ENCODE measurements at places on chromosomes 1 and 21.

DNA sequence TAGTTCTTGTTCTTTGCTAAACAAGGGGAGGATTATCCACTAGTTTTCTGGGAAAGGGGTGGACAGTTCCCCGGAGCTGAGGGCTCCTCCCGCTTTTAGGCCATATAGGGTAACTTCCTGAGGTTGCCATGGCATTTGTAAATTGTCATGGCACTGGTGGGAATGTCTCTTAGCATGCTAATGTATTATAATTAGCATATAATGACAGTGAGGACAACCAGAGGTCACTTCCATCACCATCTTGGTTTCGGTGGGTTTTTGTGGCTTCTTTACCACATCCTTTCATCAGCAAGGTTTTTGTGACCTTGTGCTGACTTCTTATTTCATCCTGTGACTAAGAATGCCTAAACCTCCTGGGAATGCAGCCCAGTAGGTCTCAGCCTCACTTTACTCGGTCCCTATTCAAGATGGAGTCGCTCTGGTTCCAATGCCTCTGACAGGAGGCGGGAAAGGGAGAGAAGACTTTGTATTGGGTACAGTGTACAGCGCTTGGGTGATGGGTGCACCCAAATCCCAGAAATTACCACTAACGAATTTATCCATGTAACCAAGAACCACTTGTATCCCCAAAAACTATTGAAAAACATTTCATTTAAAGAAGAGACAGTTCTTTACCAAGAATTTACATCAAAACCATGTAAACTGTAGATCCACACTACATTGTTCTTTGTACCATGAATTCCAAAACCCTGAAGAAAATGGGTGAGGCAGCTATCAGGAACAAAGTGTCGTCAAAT, 8.7 kb upstream of the SLC2A5 start:
- no peak for DNase-seq

- no peak for DNase-seq
These were observed 633.2 kb upstream of the NEGR1 start for GRCh38 chr1:72915581-72915980.

DNA sequence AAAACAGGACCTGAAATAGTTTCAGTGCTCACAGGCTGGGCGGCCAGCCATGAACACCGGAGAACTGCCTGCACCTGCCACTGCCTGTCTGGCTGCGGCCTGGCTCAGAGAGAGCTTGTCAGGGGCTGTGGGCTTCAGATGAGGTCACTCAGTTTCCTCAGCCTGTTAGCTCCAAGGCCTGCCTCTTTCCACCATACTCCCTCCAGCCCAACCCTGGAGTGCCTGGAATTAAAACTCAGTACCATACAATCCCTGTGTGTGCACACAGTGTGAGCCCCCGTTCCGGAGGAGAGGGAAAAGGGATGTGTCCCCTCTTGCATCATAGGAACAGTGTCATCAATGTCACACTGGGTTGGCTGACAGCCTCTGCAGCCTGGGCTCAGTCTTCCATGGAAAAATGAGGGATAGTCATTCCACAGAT, 16.2 kb downstream of the CACNA1S start:
- no peak for DNase-seq

DNA sequence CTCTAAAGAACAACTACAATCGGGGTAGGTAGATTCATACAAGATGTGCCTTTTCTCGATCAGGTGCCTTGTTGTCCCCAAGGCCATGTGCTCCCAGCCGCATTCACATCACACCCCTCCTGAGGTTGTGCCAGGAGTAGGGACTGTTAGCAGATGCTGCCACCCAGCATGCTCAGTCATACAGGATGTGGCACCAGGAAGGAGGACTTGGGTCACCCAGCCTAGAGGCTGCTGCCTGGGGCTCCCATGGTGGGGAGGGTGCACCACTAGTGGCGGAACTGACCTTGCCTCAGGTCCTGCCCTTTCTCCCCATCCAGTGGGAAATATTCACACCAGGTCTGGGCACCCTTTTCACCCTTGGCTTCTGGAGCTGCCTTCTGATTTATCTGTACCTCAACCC, 8.3 kb downstream of the TEX35 start:
- no peak for DNase-seq

- peak; percentile 54 for DNase-seq
These were observed 31.4 kb upstream of the C1orf185 start for GRCh38 chr1:51070640-51071039.

GRCh38 chr1:187474336-187474735, 645.6 kb downstream of the PLA2G4A start:
- DNase-seq, result no peak

- DNase-seq, result peak; percentile 22
These were observed 1.1 kb downstream of the BSDC1 start for GRCh38 chr1:32393136-32393535.

- DNase-seq, result no peak
These were observed 72.6 kb downstream of the TENT5C start for GRCh38 chr1:117678246-117678977.

GRCh38 chr1:78147031-78147430, 101.3 kb downstream of the GIPC2 start:
- no peak for DNase-seq

GRCh38 chr1:235077571-235078479, 50.8 kb downstream of the TOMM20 start:
- no peak for DNase-seq

DNA sequence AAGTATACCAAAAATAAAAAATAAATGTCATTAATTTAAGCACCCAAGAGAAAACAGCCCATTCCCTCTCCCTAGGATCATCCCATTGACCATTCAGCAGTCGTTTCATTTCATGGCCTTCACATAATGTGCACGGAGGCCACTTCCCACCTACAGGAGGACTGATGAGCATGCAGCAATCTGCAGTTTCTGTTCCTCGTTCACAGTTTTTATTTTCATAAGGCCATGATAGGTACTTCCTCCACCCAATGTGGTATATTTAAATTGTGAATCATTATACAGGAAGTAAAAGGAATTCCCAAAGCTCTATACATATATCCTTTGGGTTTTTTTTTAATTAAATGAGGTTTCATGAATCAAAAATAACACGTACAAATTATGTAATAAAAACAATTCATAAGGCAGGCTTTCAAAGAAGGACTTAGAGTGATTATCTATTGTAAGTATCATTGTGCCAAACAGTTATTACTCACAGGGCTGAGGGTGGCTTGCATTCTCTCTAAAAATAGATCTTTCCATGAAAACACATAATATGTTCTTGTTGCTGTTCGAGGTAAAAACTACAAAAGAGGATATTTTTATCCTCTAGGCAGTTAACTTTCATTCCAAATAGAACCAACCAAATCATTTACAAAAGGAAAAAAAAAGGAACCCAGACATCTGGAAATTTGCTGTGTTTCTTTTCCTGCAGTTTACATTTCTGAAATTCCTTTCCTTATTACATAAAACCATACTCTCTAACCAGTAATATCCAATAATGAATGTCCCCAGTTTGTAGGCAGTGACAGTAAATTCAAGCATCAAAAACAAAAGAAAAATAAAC, 27.5 kb upstream of the SLC44A3 start:
- peak; percentile 28 for DNase-seq

- no peak for DNase-seq
These were observed 80.9 kb upstream of the DPYD start for GRCh38 chr1:98001764-98002163.

DNA sequence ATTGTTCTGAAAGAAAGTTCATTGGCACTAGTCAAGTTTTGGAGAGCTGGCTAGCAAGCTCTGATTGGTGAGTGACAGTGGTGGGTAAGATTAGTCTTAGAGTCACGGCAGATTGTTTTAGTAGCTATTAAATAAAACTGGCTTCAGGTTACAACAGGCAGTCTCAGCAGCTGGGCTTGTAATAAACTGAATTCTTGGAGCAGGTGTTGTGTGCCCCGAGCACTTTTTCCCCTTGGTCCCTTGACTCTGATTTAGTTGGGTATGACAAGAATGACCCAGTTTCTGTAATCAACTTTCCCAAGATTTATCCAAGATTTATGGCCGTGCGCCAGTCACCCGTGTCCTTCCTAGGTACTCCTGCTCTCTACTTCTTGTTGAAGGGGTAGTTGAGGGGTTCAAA, 40.2 kb downstream of the TBCE start:
- DNase-seq, result no peak

DNA sequence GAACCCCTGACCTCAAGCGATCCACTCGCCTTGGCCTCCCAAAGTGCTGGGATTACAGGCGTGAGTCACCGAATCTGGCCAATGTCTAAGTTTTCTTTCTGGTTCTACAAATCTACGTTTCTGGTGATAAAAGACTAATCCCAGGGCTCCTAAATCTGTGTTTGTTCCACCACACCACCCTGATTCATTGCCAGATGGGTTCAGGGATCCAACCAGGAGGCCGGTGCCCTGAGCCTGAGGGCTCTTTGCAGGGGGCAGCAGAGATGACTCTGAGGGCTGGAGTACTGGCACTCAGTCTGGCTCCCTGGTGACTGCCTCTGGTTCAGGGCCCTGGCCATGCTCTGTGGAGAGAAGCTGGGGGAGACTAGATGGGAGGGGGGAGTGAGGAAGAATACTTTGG, 10.5 kb upstream of the OPRD1 start:
- no peak for DNase-seq

DNA sequence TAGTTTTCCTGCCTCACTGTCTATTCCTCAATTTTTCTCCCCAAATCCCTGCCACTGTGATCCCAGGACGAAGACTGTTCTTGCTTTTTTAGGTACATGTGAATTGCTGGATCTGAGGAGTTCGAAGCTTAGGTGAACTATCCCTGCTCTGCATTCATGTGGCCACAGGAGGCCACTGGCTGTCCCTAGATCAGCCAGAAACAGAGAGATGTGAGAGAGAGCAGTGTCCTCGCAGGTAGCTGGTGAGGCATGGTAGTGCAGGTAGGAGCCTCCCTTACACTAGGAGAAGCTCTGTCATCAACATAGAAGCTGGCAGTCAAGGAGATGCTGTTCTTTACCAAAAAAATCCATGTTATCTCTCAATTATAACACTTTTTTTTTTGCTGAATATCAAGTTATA, 71.5 kb downstream of the USP24 start:
- DNase-seq, result no peak

DNA sequence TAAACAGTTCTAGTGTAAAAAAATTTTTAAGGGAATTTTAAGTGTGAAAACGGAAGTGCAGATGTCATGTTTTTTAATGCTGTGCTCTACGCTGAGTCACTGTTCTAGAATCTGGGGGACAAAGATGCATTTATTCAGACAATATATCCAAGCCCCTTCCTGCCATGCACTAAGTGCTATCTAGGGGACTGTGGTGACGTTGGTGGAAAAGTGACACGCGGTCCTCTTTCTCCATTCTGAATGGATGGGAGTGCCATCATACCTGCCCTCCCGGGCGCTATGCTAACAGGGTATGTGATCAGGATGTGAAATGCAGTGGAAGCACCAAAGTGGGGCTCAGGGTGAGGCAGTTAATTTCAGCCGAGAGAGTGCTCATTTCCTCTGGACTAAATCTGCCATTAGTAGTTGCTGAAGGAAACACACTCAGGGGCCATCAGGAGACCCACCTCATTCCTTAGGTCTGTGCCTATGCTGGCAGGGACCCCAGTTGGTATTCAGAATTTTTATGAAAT, 6.6 kb downstream of the C1orf226 start:
- DNase-seq, result no peak

GRCh38 chr1:101438359-101438758, 201.5 kb downstream of the S1PR1 start:
- peak; percentile 4 for DNase-seq

- DNase-seq, result no peak
These were observed 51.6 kb upstream of the HAO2 start for GRCh38 chr1:119316870-119317416.

DNA sequence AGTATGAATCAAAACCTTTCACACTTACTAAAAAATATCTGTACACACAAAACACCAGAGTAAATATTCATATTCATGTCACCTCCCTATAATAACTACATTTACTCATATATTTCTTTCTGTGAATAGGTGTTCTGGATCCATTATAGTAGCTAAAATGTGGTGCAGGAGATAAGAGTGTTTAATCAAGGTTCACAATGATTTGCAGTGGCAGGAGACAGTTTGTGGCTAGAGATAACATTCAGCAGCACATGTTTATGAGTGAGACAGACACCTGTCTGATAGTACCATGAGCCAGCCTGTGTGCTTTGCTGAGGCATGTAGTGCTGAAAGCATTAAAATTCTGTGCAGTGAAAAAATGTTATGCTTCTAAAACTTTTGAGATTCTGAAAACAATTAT, 410.3 kb downstream of the SRGAP2C start:
- no peak for DNase-seq

DNA sequence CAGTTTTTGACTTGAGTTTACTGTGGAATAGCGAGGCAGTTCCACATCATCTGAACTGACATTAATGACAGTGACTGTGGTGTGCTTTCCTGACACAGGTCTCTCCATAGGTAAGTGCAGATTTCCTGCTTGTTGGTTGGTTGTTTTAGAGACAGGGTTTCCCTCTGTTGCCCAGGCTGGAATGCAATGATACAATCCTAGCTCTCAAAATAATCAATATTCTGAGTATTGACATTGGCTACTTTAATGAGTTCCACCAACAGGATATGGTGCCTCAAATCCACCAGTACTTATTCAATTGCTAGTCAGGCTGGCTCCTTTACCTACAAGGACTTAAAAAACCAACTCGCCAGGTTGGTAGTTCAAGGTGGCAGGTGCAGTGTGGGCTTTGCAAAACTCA, 63.8 kb downstream of the CLSTN1 start:
- DNase-seq, result no peak

GRCh38 chr1:246779561-246780175, 55.5 kb downstream of the SCCPDH start:
- no peak for DNase-seq

DNA sequence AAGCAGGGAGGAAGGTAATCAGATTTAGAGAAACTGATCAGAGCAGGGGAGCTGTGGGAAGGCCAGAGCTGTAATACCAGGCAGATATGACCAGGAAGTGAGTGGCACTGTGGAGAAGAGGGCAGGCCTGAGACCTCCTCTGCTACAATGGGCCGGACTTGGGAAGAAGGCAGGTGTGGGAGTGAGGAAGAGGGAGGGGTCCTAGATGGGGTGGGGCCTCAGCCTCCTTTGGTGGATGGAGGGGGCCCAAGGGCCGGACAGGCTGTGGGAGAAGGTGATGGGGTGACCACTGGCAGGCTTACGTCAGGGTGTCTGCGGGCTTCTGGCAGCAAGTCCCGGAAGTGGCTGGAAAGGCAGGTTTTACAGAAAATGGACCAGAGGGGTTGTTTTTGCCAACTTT, 5.0 kb upstream of the HPCA start:
- DNase-seq, result no peak

GRCh38 chr1:151147665-151148064, 1.2 kb upstream of the SEMA6C start:
- no peak for DNase-seq

DNA sequence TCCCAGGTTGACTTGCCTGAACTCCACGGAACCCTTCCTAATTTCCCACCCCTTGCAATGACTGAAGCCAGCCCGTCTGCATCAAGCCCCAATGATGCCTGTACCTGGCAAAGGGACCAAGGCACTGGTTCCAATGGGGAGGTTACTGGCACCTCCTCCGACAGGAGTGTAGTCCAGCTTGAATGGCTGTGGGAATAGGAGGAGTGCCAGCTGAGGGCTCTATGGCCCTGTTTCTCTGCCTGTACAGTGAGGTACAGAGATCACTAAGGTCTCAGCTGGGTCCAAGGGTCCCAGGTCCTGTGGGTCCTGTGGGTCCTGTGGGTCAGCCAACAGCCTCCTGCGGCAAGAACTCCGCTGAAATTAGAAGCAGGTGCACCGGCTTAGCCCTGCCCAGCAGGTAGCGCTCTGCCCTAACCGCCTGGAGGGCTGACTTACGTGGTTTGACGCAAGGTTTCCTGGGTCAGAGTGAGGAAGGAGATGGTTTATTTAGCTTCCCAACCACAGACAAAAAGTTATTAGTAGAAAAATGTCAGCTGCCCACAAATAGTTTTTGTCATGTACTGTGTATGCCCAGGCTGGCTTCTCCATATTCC, 9.9 kb upstream of the SPRR4 start:
- DNase-seq, result no peak

GRCh38 chr1:230728710-230729392, 14.9 kb upstream of the AGT start:
- no peak for DNase-seq
